ENCODE measurements at places on chromosomes 1 and 21.
A peak's percentile ranks its signal among the peaks of the same experiment; 100 is the strongest.

- no peak overlapping the region for H3K4me3 ChIP-seq
- no peak overlapping the region for H3K27ac ChIP-seq
- DNase-seq, result no peak
- H3K27me3 ChIP-seq, result peaks cover 2% of the 10 kb centered on the region
Measured at GRCh38 chr1:83813576-83813975, 185.4 kb downstream of the TTLL7 start.

GRCh38 chr1:224459966-224460365 is 25.4 kb upstream of the WDR26 start:
- peaks cover 8% of the 10 kb centered on the region for H3K4me1 ChIP-seq
- H3K36me3 ChIP-seq, result peaks cover 3% of the 10 kb centered on the region
- no peak overlapping the region for H3K27ac ChIP-seq
- no peaks in the 10 kb centered on the region for H3K27me3 ChIP-seq

DNA sequence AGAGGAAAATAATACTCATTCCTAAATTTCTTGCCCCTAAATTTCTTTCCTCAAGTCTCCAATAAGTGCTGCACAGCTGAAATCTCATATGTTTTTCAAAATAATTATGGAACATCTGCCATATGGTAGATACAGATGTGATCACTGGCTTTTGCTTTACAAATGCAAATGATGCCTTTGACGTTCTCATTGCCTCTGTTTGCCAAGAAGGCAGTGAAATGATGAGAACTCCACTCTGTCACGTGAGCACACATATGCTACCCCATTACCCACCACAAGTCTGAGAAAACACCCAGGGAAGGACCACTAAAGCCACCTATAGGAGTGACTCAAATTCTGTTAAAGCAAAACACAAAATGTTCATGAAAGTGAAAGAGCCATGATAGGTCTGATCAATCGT is 43.9 kb downstream of the DSCAM start:
- H3K36me3 ChIP-seq, result no peaks in the 10 kb centered on the region
- no peak overlapping the region for H3K4me3 ChIP-seq
- no peaks in the 10 kb centered on the region for H3K4me1 ChIP-seq
- H3K27me3 ChIP-seq, result no peaks in the 10 kb centered on the region
- no peak overlapping the region for H3K27ac ChIP-seq

DNA sequence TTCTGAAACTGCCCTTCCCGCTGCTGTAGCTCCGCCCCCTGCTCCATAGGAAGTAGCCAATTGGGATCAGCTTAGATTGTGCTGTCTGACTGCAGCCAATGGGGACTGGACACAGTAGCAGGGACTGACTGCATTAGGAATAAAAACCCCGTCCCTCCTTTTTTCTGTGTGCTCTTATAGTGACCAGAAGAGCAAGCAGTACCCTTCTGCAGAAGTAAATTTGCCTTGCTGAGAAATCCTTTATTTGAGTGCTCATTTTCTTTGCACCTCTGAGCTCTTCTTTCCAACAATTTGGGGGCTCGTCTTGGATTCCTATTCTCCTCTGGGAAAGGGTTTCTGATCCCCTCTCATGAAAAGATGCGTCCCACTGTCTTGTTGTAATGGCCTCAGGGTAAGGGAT is 16.2 kb downstream of the OR2L13 start:
- H3K4me3 ChIP-seq, result no peak overlapping the region
- no peaks in the 10 kb centered on the region for H3K36me3 ChIP-seq
- no peaks in the 10 kb centered on the region for H3K4me1 ChIP-seq
- DNase-seq, result no peak
- no peaks in the 10 kb centered on the region for H3K27me3 ChIP-seq

DNA sequence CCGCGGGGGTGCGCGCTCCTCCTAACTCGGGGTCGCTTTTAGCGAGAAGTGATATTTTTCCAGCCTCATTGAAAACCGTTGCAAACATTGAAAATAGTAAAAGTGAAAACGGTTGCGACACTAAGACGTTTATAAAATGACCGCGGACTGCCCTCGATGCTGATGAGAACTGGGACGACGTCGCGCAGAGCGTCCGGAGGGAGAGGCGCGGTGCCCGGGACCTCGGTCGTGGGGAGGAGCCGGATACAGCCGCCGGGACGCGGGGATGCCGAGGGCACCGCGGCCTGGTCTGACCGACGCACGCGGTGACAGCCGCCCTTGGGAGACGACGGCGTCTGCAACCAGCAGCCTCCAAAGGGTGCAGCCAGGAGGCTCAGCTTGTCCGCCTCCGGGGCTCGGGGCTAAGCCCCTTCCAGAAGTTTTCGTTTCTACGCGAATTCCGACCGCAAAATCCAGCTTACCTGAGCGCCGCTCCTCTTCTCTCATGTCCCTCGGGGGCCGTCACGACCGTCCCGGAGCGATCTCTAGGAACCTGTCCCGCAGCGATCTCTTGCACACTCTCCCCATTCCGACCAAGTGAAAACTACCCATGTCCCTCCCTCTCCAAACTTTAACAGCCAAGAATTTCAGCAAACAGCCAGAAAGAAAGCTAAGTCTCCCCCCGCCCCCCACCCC is 144.4 kb upstream of the ETS2 start:
- H3K36me3 ChIP-seq, result no peaks in the 10 kb centered on the region
- H3K4me3 ChIP-seq, result peak overlapping the region; percentile 61
- H3K4me1 ChIP-seq, result peaks cover 6% of the 10 kb centered on the region

- no peak overlapping the region for H3K27ac ChIP-seq
- H3K4me3 ChIP-seq, result no peak overlapping the region
- no peaks in the 10 kb centered on the region for H3K27me3 ChIP-seq
- H3K36me3 ChIP-seq, result no peaks in the 10 kb centered on the region
Measured at GRCh38 chr21:9753943-9754342, 767.4 kb upstream of the TPTE start.

DNA sequence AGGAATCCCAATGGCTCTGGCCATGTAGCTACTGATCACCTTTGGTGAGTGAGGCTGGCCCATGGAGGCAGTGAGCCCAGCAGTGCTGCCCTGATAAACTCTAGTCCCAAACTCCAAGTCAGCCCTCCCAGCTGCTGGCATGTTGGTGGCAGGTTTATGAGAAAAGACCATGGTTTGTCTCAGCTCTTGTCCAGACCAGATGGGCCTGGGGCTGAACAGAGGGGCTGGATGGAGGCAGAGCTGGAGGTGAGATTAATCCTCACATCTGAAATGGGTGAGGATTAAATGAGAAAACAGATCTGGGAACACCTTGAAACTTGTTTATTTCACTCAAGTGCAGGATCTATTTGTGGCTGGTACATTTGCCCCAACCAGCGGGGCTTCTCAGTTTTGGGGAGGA is 3.2 kb downstream of the TMEM269 start:
- peaks cover 17% of the 10 kb centered on the region for H3K4me1 ChIP-seq
- DNase-seq, result no peak
- peaks cover 8% of the 10 kb centered on the region for H3K36me3 ChIP-seq
- H3K4me3 ChIP-seq, result no peak overlapping the region

GRCh38 chr1:116508984-116509980 is 61.5 kb downstream of the CD58 start:
- no peak for DNase-seq
- peak overlapping the region; percentile 81 for H3K27ac ChIP-seq
- peaks cover 12% of the 10 kb centered on the region for H3K36me3 ChIP-seq
- H3K4me1 ChIP-seq, result peaks cover 49% of the 10 kb centered on the region
- H3K4me3 ChIP-seq, result no peak overlapping the region
- no peaks in the 10 kb centered on the region for H3K27me3 ChIP-seq

GRCh38 chr1:61956784-61957183 is 214.5 kb downstream of the PATJ start:
- H3K27ac ChIP-seq, result no peak overlapping the region
- no peak overlapping the region for H3K4me3 ChIP-seq
- H3K27me3 ChIP-seq, result no peaks in the 10 kb centered on the region
- DNase-seq, result no peak

- H3K27ac ChIP-seq, result no peak overlapping the region
- H3K27me3 ChIP-seq, result peaks cover 14% of the 10 kb centered on the region
- no peak overlapping the region for H3K4me3 ChIP-seq
Measured at GRCh38 chr1:199265319-199265718, 626.5 kb downstream of the PTPRC start.

DNA sequence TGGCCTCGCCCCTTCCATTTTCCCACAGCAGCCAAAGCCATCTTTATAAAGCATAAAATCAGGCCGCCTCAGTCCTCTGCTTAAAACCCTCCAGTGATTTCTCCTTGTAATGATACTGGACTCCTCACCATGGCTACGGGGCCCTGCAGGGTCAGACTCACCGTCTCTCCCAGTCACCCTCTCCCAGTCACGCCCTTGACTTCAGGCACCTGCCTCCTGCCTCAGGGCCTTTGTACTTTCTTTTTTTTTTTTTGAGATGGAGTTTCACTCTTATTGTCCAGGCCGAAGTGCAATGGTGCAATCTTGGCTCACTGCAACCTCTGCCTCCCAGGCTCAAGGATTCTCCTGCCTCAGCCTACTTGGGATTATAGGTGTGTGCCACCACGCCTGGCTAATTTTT is 47.8 kb downstream of the PIK3CD start:
- DNase-seq, result no peak
- H3K27ac ChIP-seq, result peak overlapping the region; percentile 49
- peaks cover 56% of the 10 kb centered on the region for H3K4me1 ChIP-seq
- peaks cover 51% of the 10 kb centered on the region for H3K36me3 ChIP-seq
- H3K4me3 ChIP-seq, result no peak overlapping the region
- no peaks in the 10 kb centered on the region for H3K27me3 ChIP-seq

DNA sequence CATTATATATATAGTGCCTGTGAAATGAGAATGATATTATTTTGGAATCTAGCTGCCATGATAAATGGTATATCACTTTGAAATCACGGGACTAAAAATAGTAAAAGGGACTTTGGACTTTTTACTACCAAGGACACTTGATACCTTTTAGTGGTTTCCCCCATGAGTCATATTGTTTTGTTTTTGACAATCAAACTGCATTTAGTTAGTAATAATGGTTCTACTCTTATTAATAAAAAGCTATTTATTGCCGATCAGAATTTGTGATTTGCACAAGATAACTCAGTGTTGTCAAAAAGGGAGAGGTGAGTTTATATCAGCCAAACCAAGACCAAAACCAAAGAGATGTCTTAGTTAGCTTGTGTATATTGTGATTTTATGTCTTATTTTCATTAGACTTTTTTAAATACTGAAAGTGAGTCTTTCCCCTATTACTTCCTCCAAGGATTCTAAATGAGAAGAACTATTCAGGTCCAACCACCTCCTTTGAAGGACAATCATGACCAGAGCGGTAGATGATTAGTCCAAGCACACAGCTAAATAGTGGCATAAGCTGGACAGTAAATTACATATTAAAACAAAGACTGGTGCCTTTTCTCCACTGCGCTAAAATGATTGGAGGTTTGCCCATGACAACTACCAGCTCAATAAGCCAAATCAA is 281.7 kb upstream of the ESRRG start:
- H3K27me3 ChIP-seq, result no peaks in the 10 kb centered on the region
- no peak for DNase-seq
- no peaks in the 10 kb centered on the region for H3K36me3 ChIP-seq
- no peak overlapping the region for H3K27ac ChIP-seq

DNA sequence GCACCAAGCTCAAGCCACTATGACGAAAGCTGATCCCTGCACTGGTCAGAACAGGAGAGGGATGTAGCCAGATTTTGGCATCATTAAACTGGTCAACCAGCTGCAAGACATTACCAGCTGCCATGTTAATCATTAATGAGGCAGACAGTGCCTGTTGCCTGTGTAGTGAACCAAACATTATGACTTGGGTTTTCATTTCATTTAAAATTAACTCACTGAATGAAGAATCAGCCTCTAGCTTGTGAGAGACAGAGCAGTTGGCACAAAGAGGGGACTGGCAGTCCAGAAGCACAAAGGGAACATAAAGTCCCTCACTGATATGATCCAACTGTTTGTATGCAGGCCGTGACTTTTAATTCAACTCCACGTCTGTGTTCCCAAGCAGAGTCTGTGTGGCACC is 318.9 kb downstream of the SEC16B start:
- H3K27me3 ChIP-seq, result no peaks in the 10 kb centered on the region
- DNase-seq, result no peak
- H3K4me3 ChIP-seq, result no peak overlapping the region
- no peak overlapping the region for H3K27ac ChIP-seq
- no peaks in the 10 kb centered on the region for H3K4me1 ChIP-seq
- no peaks in the 10 kb centered on the region for H3K36me3 ChIP-seq

DNA sequence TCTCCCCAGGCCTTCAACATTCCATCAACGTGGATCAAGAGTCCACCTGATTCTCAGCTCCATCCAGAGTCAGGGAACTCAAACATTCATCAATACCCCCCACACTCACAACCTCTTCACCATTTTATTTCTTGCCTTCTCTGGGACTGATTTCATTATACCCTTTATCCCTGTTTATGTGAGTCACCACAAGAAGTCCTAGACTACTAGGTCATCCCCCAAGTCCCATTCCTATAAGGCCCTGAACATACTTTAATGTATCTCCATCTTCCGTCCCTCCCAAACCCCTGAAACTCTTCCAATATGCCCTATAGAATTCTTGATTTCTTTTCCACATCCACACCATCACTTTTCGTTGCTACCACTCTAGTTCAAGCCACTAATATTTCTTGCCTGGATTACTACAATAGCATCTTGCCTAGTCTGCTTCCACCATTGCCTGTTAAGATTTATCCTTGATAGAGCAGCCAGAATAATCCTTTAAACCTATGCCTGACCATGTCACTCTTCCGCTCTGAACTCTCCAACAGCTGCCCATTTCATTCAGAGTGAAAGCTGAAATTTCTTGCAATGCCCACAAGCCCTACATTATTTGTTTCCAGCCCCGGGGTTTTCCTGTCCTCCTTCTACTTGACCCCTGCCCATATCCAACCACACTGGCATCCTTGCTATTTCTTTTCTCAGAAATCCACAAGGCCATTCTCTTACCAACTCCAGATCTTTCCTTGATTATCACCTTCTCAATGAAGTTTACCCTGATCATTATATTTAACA is 9.4 kb upstream of the SAMD13 start:
- no peak overlapping the region for H3K4me3 ChIP-seq
- peaks cover 40% of the 10 kb centered on the region for H3K27me3 ChIP-seq
- DNase-seq, result no peak
- H3K36me3 ChIP-seq, result no peaks in the 10 kb centered on the region
- H3K4me1 ChIP-seq, result no peaks in the 10 kb centered on the region
- no peak overlapping the region for H3K27ac ChIP-seq

DNA sequence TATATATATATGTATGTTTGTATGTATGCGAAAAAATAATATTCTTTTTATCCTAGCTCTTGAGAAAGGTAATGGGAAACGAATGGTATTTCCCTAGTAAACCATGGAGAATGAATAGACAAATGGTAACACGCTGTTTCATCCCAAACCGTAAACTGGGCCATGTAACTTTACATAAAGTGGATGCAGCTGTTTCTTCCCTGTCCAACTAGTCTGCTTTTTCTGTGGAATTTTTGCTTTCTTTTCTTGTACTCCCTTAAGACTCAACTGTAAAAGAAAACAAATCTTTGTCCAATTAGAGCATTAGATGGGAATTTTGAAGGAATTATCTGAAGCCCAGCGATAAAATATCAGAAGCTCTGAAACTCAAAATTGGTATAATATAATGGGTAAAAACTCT is 198.1 kb downstream of the NFIA start:
- H3K36me3 ChIP-seq, result no peaks in the 10 kb centered on the region
- H3K27ac ChIP-seq, result no peak overlapping the region

- no peak for DNase-seq
- peaks cover 86% of the 10 kb centered on the region for H3K27me3 ChIP-seq
- H3K27ac ChIP-seq, result no peak overlapping the region
- H3K4me3 ChIP-seq, result no peak overlapping the region
- H3K4me1 ChIP-seq, result no peaks in the 10 kb centered on the region
Measured at GRCh38 chr1:29753771-29754572, 517.6 kb downstream of the PTPRU start.

GRCh38 chr1:47181955-47182675 is 7.7 kb downstream of the PDZK1IP1 start:
- no peak overlapping the region for H3K27ac ChIP-seq
- no peak overlapping the region for H3K4me3 ChIP-seq
- H3K4me1 ChIP-seq, result peaks cover 9% of the 10 kb centered on the region

GRCh38 chr1:221698579-221699349 is 43.1 kb downstream of the DUSP10 start:
- H3K4me1 ChIP-seq, result peaks cover 11% of the 10 kb centered on the region
- DNase-seq, result no peak
- peak overlapping the region; percentile 80 for H3K27ac ChIP-seq
- no peaks in the 10 kb centered on the region for H3K27me3 ChIP-seq
